ENCODE measurements at places on chromosomes 1 and 21. TPM values are rescaled to one million over a fixed set of nuclear protein-coding genes. Genes with fewer than 3 reads are reported as not detected.

NFASC gene
- 0.27 TPM for total RNA-seq

PCBP3 gene
- total RNA-seq, result 6.6 TPM

FCRL6 gene
- total RNA-seq, result not detected

TNFRSF14 gene
- 145 TPM for total RNA-seq

OR10J1 gene
- total RNA-seq, result not detected

PERM1 gene
- not detected for total RNA-seq

SELP gene
- total RNA-seq, result 0.70 TPM

CDA gene
- total RNA-seq, result not detected

RPE65 gene
- total RNA-seq, result not detected

BRDT gene
- total RNA-seq, result not detected

MARCKSL1 gene
- total RNA-seq, result 13.1 TPM

TPTE gene
- total RNA-seq, result not detected

LAD1 gene
- not detected for total RNA-seq

NBPF20 gene
- total RNA-seq, result 1.4 TPM

SPRR1B gene
- not detected for total RNA-seq

MNDA gene
- not detected for total RNA-seq

LCE2A gene
- total RNA-seq, result not detected

PEAR1 gene
- not detected for total RNA-seq

FABP3 gene
- not detected for total RNA-seq

All from activated CD4-positive, alpha-beta memory T cell treated with anti-CD3 and anti-CD28 coated beads for 36 hours (primary cell).